NCI-H446 treated with DMSO at 0.1 percent for 48 hours (cell line): ENCODE measurements at places on chromosomes 16 and 17.

DNA sequence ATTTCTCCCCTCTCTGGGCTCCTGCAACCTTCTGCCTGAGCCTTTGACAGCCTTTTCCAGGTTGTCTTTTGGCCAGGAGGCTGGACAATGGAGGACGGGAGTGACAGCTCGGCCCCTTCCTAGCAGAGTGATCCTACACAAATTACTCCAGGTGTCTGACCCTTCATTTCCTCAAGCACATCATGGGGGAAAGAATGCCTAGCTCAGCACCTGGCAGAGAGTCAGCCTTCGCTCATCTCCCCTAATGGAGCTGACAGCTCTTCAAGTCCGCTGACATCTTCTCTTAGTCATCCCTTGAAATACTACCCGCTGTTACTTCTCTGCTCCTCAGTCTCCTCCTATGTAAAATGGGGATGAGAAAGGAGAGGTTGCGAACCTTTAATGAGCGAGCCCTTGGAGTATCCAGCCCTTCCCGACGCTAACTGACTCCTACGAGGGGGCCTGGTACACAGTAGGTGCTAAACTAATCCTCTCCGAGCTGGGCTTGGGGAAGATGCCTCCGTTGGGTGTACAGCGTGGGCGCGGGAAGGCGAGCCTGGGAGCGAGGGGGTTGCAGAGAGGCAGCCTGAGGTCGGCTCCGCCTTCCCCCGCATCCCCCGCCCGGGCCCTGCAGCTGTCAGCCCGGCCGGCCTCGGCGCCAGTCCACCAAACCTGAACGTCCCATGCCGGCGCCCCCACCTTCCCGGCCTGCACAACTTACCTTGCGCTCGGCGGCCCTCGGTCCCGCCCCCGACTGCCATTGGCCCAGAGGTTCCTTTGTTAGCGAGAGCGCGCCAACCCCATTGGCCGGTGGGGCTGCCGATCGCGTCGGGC, 480 bp upstream of the MPRIP start:
- DNase-seq: peak; percentile 95

DNA sequence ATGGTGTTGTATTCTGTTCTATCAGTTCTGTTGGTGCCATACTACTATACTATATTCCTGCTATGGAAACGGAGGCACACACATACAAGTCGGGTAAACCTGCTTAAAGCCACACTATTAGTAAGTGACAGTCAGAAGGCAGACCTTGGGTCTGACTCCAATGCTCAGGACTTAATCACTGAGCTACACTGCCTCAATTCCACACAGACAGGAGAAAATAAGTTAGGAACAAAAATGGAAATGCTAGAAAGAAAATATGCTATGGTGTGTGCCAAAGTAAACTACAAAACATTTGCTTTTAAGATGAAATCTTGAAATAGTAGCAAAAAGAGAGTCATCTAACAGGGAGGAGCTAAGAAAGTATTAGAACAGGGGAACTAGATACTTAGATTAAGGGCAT, 48.1 kb downstream of the MYO1D start:
- no peak for DNase-seq

DNA sequence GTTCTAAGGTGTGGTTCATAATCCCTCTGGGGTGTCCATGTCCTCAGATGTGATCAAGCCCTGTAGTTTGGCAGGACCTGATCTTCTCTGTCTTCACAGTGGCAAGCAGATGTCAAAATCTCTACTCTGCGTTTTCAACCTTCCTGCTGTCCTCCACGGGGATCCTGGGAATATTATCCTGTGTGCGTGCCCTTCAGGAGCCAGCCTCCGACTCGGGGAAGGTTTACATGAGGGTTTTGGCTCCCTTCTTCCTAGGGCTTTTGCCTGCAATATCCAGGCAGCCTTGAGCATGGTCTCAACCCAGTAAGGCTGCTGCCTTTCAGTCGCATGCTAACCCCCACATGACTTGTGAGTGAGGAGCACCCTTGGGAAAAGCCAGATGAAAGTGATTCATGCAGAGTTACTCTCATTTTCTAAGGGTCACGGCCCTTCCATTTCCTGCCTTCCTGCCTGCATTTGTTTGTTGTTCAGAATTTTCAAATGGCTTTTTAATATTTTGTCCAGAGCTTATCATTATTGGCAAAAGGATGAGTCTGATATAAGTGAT, 202.2 kb upstream of the CHMP6 start:
- DNase-seq: peak; percentile 60

DNA sequence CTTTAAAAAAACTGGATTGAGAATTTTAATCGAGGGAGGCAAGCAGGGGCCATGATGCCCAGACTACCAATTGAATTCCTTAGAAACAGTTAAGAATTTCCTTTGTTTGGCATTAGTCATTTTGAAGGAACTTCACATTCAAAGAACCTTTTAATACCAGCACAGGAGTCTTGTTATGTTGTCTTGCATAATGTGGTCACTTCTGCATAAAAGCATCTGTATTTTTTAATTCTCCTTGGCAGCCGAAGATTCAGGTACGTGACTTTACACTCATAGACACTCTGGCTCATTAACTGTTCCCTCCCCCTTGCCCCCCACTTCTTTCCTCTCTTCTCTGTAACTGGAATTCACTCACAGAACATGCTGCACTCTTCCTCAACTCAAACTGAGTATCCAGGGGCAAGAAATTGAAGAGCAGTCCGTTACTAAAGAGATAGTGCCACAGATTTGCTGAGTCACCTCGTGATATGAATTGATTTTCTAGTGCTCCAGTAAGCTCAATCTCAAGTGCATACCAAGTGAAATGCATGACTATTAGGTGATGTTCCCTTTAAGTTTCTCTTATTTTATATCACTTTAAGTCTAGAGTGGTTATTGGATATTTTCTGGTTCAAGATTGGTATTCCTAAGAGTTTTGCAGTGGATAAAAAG, 572.2 kb upstream of the SOX9 start:
- DNase-seq: no peak

DNA sequence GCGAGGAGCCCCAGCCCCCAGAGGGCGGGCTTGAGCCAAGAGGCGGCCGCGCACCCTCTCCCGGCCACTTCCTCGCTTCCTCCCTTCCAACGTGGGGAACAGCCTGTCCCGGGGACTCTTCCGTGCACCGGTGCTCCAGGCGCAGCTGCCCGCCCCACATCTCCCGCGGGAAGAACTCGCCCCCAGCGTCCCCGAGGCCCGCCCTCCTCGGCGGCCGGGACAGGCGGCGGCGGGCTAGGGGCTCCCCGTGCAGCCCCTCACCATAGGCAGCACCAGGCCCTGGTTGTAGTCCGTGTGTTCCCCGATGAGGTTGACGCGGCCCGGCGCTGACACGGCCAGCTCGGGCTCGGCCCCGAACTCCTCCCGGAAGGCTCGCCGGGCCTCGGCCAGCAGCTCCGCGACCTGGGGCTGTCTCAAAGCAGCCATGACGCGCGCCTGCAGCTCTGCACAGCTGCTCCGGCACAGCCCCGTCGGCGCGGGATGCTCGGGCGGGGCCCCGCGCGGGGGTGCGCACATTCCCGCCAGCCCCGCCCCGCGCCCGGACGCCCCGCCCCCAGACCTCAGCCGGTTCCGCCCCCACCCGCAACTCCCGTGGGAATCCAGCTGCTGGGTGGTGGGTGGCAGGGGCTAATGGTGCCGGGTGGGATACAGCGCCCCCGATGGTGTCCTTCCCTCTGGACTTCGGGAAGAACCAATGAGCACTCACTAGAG, at the start of gene GALK1:
GALK1 (minus strand) TSS at position 482 of the 711 bp plus-strand sequence; CDS start at position 426, 56 bp downstream.
- DNase-seq: no peak

- DNase-seq: no peak
Measured at GRCh38 chr16:5580296-5580695, 482.7 kb upstream of the EEF2KMT start.

DNA sequence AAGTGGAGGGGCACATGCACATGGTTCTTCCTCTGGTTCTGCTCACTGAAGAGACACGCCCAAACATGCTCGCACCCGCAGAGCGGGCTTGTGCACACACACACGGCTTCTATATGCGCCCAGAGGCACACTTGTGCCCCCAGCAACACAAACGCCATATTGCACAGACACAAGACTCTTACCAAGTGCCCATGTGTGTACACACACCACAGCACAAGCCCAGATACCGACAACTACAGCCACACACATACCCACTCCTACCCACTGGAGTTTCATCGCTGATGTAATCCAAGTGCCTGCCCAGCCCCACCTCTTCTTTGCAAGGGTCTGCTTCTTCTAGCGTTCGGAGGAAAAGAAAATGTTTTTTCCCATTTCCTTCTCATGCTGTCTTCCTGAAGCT, 6.5 kb upstream of the PRR29 start:
- DNase-seq: no peak

GRCh38 chr17:67278363-67278762, 33.4 kb upstream of the HELZ start:
- no peak for DNase-seq

GRCh38 chr16:6157806-6158205, 1060.2 kb upstream of the EEF2KMT start:
- DNase-seq: no peak

GRCh38 chr17:56793957-56794356, 39.8 kb downstream of the C17orf67 start:
- DNase-seq: no peak

DNA sequence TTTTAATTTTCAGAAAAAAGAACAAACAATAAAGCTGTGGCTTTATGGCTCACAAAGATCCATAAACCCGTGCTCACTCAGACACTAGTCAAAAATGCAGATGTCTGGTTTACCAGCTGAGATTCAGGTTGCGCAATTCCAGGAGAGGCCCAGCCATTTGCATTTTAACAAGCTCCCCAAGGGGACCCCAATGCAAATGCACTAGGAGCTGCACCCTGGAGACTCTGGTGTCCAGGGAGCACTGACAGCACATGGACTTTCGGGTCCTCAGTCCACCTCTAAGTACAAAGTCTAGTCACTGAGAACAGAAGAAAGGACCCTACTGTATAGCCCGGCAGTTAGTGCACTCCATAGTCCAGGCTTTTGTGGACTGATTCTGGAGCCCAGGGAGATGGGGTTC, 326.3 kb downstream of the MAF start:
- no peak for DNase-seq

- DNase-seq: no peak
Measured at GRCh38 chr16:55868137-55868536, 7.0 kb downstream of the CES5A start.

DNA sequence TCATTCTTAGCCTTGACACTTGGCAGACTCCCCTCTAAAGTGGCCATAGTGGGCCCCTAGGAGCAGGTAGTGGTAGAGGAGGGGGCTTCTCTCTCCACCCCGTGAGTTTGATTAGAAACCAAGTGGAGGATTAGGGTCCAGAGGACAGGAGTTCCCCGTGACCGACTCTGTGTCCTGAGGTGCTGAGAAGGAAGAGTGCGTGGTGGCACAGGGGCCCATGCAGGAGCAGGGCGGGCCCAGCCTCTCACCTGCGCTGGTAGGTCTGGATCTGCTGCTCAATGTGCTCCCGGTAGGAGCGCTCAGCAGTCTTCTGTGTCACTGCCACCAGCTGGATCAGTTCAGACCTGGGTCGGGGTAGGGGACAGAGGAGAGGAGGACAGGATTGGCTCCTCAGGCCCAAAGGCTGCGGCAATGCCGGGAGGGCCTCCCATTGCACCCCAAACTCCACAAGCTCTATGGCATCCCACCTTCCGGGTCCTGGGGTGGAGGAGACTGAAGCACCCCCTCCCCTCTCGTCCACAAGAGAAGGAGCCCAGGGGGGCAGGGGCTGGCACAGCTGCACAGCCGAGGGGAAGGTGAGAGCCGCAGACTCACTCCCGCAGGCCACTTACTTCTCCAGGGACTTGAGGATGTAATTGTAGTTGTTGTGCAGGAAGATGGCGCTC, 6.2 kb downstream of the ZACN start:
- DNase-seq: no peak

- DNase-seq: no peak
Measured at GRCh38 chr17:59154292-59154720, 680 bp downstream of the SKA2 start.

- DNase-seq: no peak
Measured at GRCh38 chr16:4399001-4399730, 17.2 kb downstream of the CORO7 start.
